ENCODE measurements at places on chromosomes 4 and X.

- DNase-seq, result no peak
Observed at GRCh38 chr4:12926189-12927066, 557.7 kb downstream of the RAB28 start.

GRCh38 chr4:146550161-146550560 is 28.4 kb upstream of the SLC10A7 start:
- DNase-seq, result no peak

DNA sequence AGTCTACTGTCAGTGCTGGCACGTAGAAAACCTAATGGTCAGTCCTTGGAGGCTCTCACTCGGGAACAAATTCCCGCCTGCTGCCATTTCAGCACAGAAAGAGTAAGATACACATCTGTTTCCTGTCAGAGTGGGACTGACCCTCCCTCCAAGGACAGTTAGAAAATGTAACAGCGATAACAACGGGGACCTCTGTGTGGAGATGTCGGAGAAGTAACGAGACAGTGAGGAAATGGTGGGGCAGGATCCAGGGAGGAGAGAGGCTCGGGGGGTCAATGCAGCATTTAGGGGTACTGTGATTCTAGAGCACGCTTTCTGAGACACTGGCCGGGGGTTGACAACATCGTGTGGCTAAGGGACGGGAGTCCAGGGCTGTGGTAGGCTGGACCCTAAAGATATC is 36.0 kb upstream of the SORCS2 start:
- DNase-seq, result no peak

DNA sequence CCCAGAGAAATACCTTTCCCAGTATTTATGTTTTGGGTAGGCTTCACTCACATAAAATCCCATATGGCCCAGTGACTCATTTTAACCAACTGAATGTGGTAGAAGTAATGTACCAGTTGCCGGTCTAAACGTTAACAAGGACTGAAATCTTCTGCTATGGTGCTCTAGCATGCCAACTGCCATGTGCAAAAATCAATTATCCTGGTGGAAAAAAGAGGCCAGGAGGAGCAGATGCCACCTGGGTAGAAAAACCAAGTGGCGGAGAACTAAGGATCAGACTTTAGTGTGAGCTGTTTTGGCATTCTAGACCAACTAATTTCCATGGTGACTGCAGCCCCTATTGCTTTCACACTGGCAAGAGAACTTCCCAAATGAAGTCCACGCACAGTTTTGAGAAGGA is 1660.7 kb upstream of the ADGRL3 start:
- DNase-seq, result no peak

- no peak for DNase-seq
Observed at GRCh38 chr4:910366-911091, 21.6 kb downstream of the GAK start.

DNA sequence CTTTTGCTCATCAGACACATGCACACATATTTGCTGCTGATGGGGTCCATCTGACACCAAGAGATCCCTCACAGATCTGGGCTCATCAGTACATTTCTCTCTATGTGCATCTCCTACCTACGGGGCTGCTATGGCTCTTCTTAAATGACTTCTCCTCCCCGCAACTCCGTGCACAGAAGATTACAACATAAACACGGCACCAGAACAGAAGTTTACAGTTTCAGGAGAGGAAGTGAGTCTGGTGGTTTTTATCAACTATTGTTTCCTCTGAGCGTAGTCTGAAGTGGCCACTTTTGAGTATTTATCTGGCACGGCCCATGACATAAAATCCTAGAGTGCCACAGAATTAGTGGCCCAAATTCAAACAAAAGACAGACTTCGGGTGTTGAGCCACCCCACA is 263.8 kb downstream of the PRDM5 start:
- DNase-seq, result no peak

All from stimulated activated CD8-positive, alpha-beta memory T cell treated with anti-CD3 and anti-CD28 coated beads, Interleukin-7, amount 100 ng/mL, for 24 hours (primary cell).